ENCODE measurements at places on chromosomes 13 and 19.

DNA sequence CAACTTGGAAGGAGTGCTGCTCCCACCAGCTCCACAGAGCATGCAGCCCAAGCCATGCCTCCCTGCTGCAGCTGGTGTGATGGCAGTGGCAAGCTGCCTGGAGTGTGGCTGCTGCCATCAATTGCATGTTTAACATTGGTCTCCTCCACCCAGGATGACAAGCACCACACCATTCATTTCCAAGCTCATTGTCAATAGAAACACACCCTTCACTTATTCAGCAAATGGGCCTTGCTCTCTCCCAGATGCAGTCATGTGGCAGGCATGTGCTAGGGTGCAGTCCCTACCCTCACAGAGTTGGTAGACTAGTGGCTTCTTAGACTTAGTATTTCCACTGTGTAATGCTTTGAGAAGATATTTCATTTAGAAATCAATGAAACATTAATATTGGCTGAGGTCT, 70.8 kb upstream of the FGF14 start:
- no peak for DNase-seq

GRCh38 chr13:31903111-31903815, 128.3 kb upstream of the FRY start:
- DNase-seq, result no peak

GRCh38 chr13:31225998-31226675, 26.4 kb downstream of the B3GLCT start:
- no peak for DNase-seq

DNA sequence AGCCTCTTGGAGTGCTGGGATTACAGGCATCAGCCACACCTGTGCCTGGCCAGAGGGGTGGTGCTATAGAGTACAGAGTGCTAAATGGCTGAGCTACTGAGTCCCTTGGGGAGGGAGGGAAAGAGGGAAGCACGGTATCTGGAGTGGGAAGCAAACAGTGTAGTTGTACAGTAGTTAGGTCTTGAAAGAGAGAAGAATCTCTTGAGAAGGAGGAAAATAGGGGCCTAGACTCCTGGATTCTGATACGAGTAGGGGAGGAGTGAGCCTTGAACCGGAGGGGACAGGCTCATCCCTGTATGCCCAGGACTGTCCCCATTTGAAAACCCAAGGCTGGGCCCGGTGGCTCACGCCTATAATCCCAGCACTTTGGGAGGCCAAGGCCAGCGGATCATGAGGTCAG, 5.1 kb downstream of the MYADM start:
- no peak for DNase-seq

GRCh38 chr13:84927442-84928169, 871.6 kb downstream of the SLITRK6 start:
- DNase-seq, result no peak

GRCh38 chr13:112113348-112113747, 46.4 kb downstream of the SOX1 start:
- DNase-seq, result no peak

GRCh38 chr19:49930483-49931011, 1.2 kb upstream of the NUP62 start:
- no peak for DNase-seq

GRCh38 chr13:112112534-112113276, 45.8 kb downstream of the SOX1 start:
- DNase-seq, result no peak

DNA sequence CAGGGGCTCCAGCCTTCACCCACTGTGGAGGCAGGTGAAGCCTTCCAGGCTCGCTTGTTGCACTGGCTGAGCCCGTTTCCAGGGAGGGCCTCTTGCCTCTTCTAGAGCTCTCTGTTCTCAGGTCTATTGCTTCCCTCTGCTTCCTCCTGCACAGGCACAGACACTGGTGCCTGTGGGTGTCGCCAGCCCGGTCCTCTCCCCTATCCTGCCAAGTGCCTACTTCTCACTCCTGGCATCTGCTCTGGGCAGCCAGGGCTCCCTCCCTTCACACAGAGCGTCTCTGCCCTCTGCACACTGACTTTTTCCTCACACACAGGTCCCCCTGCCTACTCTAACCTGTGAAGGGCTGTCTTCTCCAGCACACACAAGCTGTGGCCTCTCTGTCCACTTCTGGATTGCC, 60.3 kb downstream of the SLC7A9 start:
- DNase-seq, result no peak

DNA sequence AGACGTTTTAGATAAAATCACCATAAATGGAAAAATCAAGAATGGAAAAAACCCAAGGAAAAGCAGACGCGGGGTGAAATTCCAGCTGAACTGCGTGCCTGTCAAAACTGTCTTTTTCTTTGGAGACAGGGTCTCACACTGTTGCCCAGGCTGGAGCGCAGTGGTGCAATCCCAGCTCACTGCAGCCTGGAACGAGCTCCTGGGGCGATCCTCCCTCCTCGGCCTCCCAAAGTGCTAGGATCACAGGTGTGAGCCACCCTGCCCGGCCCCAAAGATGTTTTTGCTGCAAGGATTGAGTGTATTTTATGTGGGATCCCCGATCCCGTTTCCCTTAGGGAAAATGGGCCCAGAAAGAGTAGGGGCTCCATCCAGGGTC, 875 bp upstream of the PEAK3 start:
- DNase-seq, result no peak

DNA sequence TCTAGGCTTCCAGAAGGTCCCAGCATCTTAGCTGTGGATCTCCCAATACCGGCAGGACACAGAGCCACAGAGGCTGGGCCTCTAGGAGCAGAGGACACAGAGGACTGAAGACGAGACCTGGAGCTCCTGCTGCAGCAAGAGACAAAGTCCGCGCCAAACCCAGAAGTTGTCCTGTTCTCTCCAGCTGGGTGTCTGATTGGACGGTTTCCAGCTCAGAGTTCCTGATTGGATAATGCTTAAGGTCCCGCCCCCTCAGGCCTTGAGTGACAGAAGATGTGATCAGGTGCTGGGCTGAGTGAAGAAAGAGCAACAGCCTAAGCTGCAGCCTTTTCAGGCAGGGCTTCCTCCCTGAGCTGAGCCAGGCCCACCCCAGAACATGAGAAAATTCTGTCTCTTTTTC, 59.9 kb upstream of the ZNF85 start:
- no peak for DNase-seq

- peak; percentile 18 for DNase-seq
Observed at GRCh38 chr13:47094734-47095434, 198.0 kb upstream of the HTR2A start.

GRCh38 chr19:29484876-29485275, 40.9 kb upstream of the VSTM2B start:
- DNase-seq, result no peak

GRCh38 chr13:66888698-66889097, 341.4 kb downstream of the PCDH9 start:
- no peak for DNase-seq

DNA sequence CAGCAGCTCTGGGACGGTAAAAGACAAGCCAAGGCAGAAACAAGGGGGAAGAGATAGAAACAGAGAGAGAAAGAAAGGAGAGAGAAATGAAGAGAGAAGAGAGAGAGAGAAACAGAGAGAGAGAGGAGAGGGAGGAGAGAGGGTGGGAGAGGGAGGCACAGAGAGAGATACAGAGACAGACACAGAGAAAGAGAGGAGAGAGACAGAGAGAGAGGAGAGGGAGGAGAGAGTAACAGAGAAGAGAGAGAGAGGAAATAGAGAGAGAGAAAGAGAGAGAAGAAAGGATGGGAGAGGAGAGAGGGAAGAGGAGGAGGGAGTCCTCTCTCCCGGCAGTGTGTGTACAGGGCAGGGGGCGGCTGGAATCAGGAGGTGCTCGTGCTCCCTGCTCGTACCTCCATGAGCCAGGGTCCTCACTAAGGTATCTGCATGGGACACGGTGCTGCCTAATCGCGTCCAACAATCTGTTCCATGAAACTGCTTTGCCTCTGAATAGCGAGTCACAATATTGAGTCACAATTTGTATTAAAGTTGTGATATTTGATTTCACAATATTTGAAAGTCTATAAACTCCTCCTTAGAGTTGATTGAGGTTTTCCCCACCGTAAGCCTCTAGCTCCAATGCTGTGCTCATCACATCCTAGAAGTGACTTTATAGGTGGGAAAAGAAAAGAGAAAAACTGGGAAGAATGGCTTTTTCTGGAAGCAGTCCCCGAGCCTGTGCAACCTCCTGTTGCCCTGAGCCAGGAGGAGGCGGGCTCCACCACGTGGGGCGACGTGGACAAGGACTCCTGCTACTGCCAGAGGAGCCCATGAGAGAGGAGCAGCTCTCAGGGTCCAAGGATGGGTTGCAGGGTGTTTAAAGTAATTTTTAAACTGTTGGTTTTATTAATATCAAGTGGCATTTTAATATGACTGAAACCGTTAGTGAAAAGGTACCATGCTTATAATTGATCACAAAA, 81.7 kb upstream of the ARHGEF7 start:
- no peak for DNase-seq

- no peak for DNase-seq
Observed at GRCh38 chr19:52735734-52736133, 890 bp upstream of the ZNF611 start.

GRCh38 chr19:29098863-29099481, 114.0 kb downstream of the UQCRFS1 start:
- DNase-seq, result no peak

DNA sequence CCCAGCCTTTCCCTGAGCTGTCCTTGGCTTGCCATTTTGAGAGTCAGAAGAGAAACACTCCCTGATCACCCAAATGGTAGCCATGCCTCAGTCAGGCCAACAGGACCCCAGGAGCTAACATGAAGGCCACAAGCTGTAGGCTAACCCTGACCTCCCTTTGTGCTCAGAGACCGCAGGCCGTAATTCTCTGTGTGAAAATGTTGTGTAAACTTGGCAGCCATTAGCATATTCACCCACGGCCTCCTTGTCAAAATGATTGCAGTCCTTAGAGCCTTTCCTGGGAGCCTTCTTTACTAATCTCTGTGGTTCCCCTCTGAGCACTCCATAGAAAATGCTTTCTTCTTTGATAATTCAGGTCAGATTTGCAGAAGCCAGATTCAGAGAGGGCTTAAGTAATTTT, 418.9 kb downstream of the COG6 start:
- DNase-seq, result no peak

DNA sequence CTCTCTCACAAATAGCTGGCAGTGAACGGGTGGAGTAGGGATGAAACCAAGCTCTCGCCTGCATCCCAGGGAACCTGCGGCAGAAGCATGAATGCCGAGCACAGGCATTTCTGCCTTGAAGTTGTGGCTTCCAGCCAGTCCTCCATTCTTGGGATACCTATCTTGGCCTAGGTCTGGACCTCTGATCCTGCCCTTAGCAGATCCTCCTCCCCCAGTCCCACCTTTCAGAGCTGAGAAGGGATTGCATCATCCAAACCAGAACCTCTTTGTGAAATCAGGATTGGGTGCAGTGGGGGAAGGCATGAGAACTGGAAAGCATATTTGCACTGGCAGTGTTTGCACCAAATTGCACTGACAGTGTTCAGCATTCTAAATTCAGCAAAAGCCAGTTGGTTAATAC, 5.8 kb downstream of the ZNF780A start:
- DNase-seq, result no peak
